CD4-positive, alpha-beta T cell treated with Interleukin-2 at 100 ng/mL for 4 hours (primary cell): ENCODE measurements at places on chromosomes 16 and 17.

GRCh38 chr17:5220074-5220473 lies 14.6 kb downstream of the SCIMP start:
- DNase-seq = no peak

GRCh38 chr17:73757420-73757819 lies 113.2 kb upstream of the SDK2 start:
- DNase-seq = no peak

GRCh38 chr16:55543472-55543871 lies 23.0 kb upstream of the CAPNS2 start:
- DNase-seq = no peak

DNA sequence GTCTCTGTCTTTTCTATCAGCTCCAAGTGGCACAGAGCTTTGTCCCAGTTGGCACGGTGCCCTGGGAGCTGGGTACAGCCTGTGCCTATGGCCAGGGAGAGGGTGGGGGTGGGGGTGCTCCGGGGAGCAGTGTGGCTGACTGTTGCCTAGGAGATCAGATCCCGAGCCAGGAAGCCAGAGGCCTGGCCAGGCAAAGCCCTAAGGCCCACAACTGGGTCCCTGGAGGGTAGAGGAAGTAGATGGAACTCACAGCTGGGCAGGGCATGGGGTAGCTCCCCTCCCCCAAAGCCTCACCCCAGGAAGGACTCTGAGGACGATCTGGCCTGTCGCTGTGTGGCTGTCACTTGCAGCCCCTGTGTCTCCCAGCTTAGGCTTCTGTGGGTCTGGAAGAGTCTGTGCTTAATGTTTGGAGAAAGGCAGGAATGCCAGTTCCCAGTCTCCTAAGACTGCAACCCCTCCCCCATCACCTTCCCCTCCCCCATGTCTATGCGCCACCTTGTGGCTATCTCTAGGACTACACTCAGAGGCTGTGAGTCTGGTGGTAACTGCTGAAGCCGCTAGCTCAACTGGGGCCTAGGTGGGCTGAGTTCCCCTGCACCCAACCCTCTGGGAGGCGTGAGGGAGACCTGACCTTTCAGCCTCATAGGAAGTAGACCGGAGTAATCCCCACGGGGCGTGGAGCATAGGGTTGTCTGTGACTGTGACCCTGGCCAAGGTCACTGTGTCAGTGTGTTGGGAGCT lies 12.6 kb downstream of the THRA start:
- DNase-seq = peak; percentile 78
